ENCODE measurements at places on chromosomes 6 and 20. TPM values are rescaled to one million over a fixed set of nuclear protein-coding genes. Genes with fewer than 3 reads are reported as not detected.

The CCN2 gene
- total RNA-seq: 26.5 TPM

The DZANK1 gene
- 8.3 TPM for total RNA-seq

The ZBTB46 gene
- 17.1 TPM for total RNA-seq

The ZKSCAN4 gene
- 4.9 TPM for total RNA-seq

The GRM1 gene
- total RNA-seq: 27.3 TPM

The PAX1 gene
- total RNA-seq: not detected

The SPEF1 gene
- 7.0 TPM for total RNA-seq

The LGSN gene
- total RNA-seq: not detected

The GNAS-AS1 gene
- total RNA-seq: 0.94 TPM

The ADGRF5 gene
- total RNA-seq: 17.4 TPM

The PXDC1 gene
- 21.3 TPM for total RNA-seq

All from dorsolateral prefrontal cortex (tissue), 122 donors.